Sigmoid colon (tissue), 7 donors: ENCODE measurements at places on chromosomes 1 and 21.

DNA sequence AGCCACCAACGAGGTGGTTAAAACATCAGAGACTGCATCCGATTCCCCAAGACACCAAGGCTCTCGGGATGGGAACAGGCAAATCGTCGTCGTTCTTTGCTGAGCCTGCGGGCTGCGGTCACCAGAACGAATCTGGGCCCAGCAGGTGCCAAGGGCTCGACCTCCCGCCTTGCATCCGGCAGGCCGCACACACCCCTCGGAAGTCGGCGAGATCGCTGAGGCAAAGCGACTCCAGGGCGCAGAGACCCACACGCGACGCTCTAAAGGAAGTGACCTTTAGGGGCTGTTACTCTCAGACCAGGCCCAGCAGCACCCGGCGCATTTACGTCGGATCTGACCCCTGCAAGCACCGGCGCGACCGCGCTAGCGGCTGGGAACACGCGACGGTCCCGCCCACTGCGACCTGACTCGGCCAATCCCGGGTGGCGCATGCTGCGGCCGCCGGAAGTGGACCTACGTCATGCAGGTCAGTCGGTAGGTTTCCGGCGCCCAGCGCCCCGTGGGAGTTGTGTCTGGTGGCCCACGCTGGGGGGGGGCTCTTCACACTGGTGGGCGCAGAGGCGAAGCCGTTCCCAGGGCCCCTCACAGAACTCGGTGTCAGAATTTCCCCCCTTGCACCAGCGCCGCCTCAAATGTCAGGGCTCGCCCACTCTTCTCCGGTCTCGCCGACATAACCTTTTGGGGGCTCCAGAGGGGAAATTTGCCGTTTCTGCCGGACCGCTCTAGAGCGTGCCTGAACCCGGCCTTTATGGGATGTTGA is 7.5 kb upstream of the PARK7 start:
- DNase-seq, result peak; percentile 98

- peak; percentile 40 for DNase-seq
These were observed 7.6 kb downstream of the UBL4B start for GRCh38 chr1:110119843-110120242.

DNA sequence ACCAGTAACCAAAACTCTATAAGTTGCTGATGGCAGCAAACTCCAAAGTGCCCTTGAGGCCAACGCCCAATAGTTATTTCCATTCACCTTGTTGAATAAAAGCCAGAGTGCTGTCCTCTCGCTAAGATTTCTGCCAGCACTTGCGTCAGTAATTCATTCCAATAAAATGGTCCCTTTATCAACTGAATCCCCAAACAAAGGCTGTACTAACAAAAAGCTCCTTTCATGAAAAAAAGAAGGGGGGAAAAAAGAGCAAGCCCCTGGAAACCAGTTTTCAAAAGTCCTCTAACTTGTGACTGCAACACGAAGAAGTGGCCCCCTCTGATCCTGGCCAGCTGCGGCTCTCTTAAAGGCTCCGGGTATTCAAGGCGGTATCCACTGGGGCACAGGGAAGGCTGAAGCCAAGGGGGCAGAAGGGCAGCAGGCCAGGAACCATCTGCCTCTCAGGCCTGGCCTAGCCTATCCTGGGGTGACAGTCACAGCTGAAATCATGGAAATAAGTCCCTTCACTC is 55.8 kb upstream of the ZNF326 start:
- no peak for DNase-seq

- no peak for DNase-seq
These were observed 5.7 kb downstream of the MT1HL1 start for GRCh38 chr1:236998546-236998945.

DNA sequence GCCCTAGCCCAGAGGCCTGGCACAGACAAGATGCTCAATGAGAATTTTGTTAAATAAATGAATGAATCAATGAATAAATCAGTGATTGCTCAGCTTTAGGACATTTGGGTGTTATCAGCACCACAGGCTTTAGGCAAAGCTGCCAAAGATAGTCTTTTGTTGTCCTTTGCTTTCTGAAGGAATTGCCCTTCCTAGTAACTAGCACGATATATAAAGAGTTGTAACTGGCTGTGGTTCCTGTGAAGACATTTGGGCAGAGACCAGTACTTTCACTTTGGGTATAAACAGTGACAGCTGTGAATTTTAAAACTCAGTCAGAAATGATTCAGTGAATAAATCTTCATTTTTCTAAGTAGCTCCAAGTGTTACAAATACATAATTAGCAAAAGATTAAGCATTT is 13.3 kb downstream of the RNU5D-1 start:
- no peak for DNase-seq

DNA sequence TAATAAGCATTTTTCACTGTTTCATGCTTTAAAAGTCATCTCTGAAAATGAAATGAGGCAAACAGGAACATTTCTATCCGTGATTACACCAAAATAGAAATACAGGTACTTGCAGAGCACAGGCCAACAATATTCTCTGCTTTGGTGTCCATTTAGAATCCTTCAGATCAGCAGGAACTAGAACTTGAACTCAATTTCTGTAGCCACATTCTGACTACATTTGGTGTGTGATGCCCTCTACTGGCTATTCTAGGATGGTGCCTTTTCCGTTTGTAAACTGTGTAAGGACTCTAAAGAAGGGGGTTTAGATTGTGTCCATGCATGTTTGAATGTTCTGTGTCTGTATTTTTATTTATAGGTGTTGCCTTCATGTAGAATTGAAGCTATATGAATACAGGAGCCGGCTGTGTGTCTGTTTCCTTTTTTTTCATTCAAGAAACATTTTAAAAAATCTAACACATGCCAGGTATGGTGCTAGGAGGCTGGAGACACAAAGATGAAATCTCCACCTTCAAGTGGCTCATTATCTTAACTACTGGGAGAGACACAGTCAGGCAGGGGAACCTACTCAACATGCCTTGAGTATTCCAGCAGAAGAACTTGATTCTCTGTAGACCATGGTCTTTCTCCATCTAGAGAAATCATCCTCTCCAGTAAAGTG is 7.6 kb upstream of the ZNF326 start:
- DNase-seq, result no peak

DNA sequence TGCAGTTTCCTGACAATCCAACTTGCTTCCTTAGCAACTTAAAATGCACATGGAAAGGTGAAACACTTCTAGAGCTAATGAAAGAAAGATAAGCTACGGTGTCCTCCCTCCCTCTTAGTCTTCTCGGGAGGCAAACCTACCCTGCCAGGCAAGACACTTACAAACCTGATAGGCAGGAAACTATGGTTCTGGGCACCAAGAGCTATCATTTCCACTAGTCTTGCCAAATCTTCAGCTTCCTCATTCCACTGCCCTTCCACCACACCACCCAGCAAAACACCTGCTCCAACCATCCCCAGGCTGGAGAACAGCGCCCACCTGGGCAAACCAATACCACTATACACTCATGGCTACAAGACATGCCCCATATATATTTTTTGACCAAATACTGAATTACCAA is 15.2 kb downstream of the NDC1 start:
- DNase-seq, result no peak

DNA sequence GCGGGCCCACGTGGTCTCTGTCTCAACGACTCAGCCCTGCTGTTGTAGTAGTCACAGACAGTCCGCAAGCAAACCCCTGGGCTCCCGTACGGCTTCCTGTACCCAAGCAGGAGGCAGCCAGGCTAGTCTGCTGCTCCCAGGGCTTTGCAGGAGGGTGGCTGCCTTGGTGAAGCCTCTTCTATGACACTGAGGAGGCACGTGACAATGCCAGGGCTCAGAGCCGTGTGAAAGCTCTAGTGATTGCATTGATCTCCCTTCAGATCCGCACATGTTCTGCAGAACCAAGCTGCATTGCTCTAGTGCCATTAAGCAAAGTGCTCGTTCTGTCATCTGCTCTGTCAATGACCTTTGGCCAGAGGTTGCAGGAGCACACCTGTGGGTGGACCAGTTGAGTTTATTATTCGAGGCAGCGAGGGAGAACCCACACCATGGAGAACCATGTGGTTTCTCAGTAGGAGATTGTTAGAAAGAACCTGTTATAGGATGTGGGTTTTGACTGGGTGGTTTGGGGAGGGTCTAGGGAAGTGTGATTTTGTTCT is 18.0 kb downstream of the UMODL1 start:
- no peak for DNase-seq

GRCh38 chr1:25641931-25642573 is 25.5 kb downstream of the MAN1C1 start:
- DNase-seq, result peak; percentile 74

GRCh38 chr1:52238474-52238873 is 96.6 kb downstream of the ZFYVE9 start:
- DNase-seq, result no peak

DNA sequence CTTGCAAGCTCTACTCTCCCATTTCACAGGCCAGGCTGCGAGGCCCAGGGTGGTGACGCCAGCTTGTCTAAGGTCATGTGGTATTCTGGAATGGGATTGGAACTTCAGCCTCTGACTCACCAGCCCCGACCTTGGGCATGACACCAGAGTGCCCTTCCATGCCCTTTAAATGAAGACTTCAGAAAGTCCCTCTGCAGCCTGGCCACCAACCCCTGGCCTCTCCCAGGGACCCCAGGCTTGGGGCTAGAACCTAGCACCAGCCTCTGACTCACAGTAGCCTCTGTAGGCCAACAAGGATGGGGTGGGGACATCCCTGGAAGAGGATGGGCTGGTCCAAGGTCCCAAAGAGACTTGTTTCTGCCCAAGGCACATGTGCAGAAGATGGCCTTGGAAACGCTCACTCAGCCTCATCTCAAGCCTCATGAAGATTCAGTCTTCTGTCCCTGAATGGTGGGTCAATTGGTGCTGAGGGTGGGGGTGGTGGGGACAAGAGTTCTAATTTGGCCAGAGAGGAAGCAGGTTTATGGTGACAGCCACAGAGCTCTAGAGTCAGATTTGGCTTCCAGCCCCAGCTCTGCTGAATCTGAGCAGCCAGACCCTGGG is 36.1 kb upstream of the RUNX3 start:
- no peak for DNase-seq

- no peak for DNase-seq
These were observed 1496.5 kb downstream of the PLA2G4A start for GRCh38 chr1:188325211-188325610.

DNA sequence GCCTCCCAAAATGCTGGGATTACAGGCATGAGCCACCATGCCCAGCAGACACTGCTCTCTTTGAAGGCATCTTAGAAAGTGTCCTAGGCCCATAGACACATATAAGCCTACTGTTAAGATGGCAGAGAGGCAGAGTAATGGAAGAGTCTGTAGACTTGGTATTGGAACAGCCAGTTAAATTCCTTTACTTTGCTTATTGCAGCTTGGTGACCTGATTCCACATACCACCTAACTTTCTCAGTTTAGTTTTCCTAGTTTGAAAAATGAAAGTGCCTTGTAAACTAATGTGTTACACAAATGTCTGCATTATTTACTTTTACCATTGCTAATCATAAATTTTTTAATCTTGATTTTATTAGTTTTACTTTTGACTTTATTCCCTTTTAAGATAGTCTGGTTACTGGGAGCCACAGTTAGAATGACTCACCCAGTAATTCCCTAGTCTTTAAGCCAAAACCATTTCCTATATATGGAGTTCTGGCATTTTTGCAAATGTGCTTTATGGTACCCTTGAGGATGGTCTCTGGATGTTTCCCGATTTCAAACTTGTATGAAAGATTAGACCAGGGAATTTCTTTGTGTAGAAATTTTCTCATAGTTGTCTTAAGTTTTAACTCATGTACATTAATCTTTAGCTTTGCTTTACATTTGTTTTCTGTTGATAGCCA is 6.4 kb downstream of the SMAP2 start:
- DNase-seq, result no peak

GRCh38 chr1:116572099-116572498 is 1.3 kb upstream of the CD58 start:
- DNase-seq, result no peak

GRCh38 chr21:14833241-14833640 is 231.6 kb downstream of the NRIP1 start:
- no peak for DNase-seq

GRCh38 chr1:203426870-203427269 is 48.7 kb upstream of the PRELP start:
- no peak for DNase-seq
